NB4 (cell line): ENCODE measurements at places on chromosomes 2 and 18.

DNA sequence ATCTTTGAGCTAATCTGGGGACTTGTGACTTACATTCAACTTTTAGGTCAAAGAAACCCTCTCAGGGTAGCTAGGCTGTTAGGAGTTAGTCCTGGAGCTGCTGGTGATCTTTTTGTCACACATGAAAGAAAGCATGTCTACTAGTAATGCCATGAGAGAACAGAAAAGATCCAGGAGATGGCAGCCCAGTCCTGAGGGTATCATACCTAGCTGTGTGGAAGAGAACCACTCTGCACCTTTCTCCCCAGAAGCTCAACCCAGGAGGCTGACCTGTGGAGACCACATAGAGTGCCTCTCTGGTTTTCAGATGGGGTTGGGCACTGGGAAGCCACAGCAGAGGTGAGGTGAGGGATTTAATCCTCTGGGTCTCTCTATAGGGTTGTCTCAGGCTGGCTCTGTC, 460.2 kb upstream of the UBE2E3 start:
- no peak for DNase-seq

DNA sequence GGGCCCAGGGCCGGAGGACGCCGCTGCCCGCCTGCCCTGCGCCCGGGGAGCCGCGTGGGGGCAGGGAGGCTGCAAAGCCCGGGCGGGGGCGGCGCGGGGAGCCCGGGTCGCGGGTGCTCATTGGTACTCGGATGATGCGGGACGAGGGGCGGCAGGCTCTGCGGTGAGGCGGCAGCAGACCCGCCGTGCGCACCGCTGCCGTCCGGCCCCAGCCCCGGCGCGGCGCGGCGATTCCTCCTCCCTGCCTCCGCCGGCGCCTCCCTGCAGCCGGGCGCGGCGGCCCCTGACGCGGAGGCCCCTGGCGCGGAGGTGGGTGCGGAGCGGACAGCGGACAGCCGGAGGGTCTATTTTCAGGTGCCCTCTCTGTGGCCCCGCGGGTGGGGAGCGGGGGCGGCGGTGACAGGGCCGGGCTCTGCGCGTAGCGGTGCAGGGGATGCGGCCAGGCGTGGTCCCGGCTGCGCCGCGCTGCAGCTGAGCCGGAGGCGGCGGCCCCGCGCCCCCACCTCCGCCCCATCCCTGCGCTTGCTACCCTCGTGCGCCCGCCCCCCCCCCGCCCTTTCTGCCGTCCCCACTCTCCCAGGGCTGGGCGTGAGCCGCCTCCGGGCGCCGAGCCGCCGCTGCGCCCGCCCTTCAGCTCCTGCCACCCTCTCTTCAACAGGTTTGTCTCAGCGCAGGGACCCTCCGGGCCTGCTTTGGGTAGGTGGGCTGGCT, 640 bp downstream of the SPTBN1 start:
- DNase-seq = peak; percentile 60

GRCh38 chr2:157363612-157364101, 38.0 kb upstream of the ERMN start:
- no peak for DNase-seq

- DNase-seq = no peak
Measured at GRCh38 chr18:48361801-48362200, 47.4 kb downstream of the ZBTB7C start.
